ENCODE measurements at places on chromosomes 6 and 20.

DNA sequence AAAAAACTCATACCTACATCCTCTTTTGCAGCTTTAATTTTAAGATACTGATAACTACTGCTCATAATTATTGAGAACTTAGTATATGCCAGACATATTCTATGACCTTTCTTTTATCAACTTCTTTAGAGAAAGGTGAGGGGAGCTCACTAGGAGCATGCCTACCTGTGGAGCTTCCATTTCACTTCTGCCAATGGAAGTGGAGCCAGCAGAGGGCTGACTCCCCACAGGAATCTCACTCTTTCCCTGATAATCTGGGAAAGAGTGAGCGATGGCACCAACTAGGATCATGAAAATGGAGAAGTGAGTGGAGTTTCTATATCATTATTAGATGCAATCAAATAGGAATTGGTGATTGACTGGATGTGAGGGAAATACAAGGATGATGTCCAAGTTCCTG, 484.9 kb downstream of the LMBRD1 start:
- no peak for DNase-seq

- no peak for DNase-seq
These were observed 307.9 kb upstream of the SLC35B3 start for GRCh38 chr6:8743170-8743745.

- DNase-seq: no peak
These were observed 14.6 kb upstream of the MTCL3 start for GRCh38 chr6:127533736-127534135.

GRCh38 chr20:1287787-1288569, 21.9 kb downstream of the SNPH start:
- DNase-seq: no peak

- no peak for DNase-seq
These were observed 173.4 kb downstream of the BMP2 start for GRCh38 chr20:6940876-6941275.

GRCh38 chr20:22744341-22745193, 160.2 kb upstream of the FOXA2 start:
- DNase-seq: no peak

DNA sequence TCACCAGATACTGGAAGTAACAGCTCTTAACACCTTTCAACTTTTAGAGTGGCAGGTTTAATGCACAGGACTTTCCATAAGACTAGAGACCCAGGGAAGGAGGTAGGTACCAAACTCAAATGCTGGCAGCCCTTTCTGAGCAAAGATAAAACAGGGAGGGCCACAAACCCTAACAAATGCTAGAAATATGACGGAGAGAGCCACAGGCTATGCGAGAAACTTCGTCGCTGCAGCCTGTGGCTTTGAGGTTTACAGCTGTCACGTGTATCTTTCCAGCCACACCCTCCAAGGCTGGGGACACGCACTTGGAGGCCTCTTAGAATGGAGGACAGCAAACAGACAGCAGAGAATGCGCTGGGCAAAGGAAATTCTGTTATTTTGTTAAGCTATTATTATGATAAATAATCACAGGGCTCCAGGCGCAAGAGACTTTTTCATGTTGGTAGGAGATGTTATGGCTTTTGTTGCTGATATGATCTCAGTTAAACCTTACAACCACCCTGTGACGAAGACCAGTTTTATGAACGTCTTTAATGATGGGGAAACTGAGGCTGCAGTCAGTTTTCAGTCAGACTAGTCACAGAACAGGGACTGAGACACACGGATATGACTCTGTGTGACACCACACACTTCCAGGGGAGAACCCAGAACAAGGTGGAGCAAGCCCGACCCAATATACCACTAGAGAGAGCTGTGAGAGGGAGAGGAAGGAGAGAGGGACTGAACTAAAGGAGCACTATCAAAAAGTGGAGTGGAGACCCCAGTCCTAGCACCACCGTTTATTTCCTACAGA, 2.0 kb downstream of the TRAM2 start:
- DNase-seq: peak; percentile 47

DNA sequence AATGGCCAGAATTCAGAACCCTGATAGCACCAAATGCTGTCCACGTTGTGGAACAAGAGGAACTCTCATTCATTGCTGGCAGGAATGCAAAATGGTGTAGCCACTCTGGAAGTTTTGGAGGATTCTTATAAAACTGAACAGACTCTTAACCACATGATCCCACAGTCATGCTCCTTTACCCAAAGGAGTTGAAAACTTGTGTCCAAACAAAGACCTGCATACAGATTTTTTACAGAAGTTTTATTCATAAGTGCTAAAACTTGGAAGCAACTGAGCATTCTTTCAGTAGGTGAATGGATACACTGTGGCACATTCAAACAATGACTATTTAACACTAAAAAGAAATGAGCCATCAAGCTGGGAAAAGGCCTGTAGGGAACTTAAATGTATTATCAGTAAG, 32.5 kb downstream of the PREP start:
- no peak for DNase-seq

Data from T follicular helper cell (primary cell).